Activated CD4-positive, alpha-beta T cell treated with anti-CD3 and anti-CD28 coated beads, Interleukin-10, Interleukin-2, amounts not matched to agents 100 ng/mL and 50 ng/mL, durations not matched to agents 16 hours and 8 hours (primary cell): ENCODE measurements at places on chromosomes 6 and 20.

DNA sequence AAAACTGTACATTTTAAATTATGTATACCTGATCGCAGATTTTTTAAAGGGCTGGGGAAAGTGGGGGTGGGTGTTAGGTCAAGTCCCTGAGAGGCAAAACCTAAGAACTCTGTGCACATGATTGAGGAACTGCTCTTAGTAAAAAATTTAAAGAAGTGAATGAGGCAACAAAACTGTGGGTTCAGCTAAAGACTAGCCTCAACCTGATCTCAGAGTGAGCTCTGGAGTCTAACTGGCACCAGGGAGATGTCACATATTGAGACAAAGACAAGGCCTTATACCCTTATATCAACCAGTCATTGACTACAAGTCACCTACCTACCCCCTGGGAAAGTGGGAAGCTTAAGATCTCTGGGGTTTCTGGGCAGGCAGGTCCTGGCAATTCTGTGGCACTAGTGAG, 27.4 kb upstream of the RUNX2 start:
- no peak for DNase-seq

DNA sequence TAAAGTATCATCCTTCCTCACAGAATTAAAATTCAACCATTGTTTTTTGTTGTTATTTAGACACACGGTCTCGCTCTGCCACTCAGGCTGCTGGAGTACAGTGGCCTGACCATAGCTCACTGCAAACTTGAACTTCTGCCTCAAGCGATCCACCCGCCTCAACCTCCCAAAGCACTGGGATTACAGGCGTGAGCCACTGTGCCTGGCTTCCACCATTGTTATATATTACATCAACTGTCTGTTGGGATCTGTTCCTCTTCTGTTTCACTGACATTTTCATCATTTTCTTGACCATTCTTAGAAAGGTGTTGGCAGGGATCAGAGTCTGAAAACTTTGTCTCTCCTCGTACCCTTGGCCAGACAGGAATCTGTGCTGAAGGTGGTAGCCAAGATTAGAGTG, 21.3 kb upstream of the TULP1 start:
- DNase-seq, result no peak

DNA sequence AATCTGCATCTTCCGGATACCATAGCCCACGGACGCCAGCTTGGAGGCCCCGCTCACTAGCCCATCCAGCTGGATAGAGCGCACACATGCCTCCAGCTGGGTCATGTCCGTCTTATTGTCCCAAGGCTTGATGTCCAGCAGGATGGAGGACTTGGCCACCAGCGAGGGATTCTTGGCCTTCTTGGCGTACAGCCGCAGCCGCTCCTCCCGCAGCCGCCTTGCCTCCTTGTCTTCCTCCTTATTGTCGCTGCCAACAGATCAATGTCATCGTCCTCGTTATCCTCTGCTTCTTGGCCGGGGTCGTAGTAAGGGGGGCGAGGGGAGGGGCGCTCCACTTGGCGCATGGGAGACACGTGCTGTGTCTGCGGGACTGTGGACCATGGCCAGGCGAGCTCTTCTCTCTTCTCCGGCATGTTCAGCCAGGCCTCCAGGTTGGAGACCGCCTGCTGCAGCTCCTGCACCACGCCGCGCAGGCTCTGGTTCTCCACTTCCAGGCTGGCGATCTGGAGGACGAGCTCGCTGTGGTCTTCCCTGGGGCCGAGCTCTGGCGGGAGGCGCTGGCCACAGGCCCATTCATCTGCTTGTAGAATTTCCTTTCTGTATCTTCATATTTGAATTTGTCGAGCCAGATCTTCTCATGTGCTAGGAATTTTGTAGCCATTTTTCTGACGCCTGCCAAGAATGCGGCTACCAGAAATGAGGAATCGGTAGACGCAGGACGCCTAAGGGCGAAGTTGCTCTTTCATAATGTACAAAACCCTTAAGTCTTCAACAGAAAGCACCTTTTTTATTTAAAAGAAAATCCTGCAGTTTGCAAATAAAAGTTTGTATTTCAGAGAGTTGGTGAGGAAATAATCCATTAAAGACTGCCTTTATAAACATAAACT, 60.1 kb upstream of the PTPRK start:
- no peak for DNase-seq

DNA sequence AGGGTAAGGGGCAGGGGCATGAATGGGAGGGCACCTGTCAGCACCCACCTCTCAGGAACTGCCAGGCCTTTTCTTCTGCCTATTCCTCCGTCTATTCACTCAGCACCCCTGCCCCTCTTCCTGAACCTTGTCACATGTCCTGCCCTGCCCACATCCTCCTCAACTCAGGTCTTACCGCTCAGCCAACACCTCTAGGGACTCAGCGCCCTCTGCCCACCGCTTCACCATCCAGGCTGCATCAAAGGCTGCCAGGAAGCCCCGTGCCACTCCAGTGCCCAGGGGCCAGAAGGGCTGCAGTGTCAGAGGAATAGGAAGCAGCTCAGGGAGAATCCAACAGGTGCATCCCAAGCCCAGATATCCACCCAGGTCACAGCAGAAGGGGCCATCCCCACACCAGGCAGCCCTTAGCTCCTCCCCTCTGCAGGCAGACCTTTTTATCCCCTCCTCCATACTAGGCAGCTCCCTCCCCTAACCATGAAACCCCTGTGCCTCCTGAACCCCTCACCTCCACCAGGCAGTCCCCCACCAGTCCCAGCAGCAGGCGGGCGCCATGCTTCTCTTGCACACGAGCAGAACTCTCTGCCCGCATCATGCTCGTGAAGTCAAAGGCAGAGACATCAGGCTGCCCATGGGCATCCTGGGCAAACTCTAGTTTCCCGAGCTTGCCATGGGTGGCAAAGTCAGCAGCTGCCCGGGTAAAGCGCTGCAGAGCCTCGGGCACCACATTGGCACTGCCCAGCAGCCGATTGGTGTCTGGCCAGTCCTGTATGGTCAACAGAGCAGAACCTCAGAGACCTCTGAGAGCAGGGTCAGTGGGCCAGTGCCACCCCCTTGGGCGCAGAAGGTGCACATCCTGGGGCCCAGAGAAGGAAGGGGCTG, 5.5 kb downstream of the MICAL1 start:
- peak; percentile 45 for DNase-seq

GRCh38 chr6:82144852-82145340, 102.6 kb downstream of the IBTK start:
- no peak for DNase-seq

DNA sequence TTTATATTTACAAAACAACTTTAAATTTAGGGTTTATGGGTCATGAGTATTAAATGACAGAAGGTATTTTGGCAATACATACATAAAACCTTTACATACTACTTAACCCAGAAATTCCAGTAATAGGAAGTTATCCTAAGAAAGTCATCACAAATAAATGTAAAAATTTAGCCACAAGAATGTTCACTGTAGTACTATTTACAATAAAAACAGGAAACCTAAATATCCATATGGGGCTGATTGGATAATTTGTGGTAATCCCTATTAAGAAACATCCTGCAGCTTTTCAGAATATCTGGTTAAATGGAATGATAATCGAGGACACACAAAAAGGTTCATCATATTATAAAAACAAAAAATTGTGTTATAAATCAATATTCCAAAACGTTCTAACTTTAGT, 44.4 kb downstream of the TRAM2 start:
- no peak for DNase-seq

GRCh38 chr6:122878796-122879195, 89.7 kb downstream of the SMPDL3A start:
- DNase-seq, result no peak

GRCh38 chr6:2168480-2168879, 76.9 kb downstream of the GMDS start:
- DNase-seq, result no peak

GRCh38 chr6:138377844-138378243, at the start of gene SMIM28:
SMIM28 (plus strand) TSS chr6:138377905; CDS start chr6:138378073, 168 bp downstream.
- DNase-seq, result no peak

- no peak for DNase-seq
Observed at GRCh38 chr6:112802144-112802543, 455.0 kb downstream of the RFPL4B start.

GRCh38 chr6:158819977-158820622, 932 bp upstream of the EZR start:
- DNase-seq, result no peak
